SJCRH30 (cell line): ENCODE measurements at places on chromosomes 7 and 10. TPM values are rescaled to one million over a fixed set of nuclear protein-coding genes. Genes with fewer than 3 reads are reported as not detected.

- no peak overlapping the region for H3K27ac ChIP-seq
- no peak overlapping the region for H3K4me3 ChIP-seq
- H3K27me3 ChIP-seq: no peaks in the 10 kb centered on the region
- H3K36me3 ChIP-seq: no peaks in the 10 kb centered on the region
- peaks cover 10% of the 10 kb centered on the region for H3K4me1 ChIP-seq
Measured at GRCh38 chr10:30752481-30752881, 122.9 kb upstream of the LYZL2 start.

- peaks cover 41% of the 10 kb centered on the region for H3K4me1 ChIP-seq
- H3K27me3 ChIP-seq: no peaks in the 10 kb centered on the region
- H3K4me3 ChIP-seq: no peak overlapping the region
Measured at GRCh38 chr7:2529161-2530070, 9.8 kb downstream of the LFNG start.

GRCh38 chr10:7333961-7334641 lies 76.7 kb downstream of the SFMBT2 start:
- no peaks in the 10 kb centered on the region for H3K4me1 ChIP-seq
- H3K4me3 ChIP-seq: no peak overlapping the region
- no peak overlapping the region for H3K27ac ChIP-seq

GRCh38 chr10:103544657-103545310 lies 51.3 kb downstream of the NEURL1 start:
- no peak overlapping the region for H3K4me3 ChIP-seq
- H3K36me3 ChIP-seq: no peaks in the 10 kb centered on the region
- H3K4me1 ChIP-seq: peaks cover 29% of the 10 kb centered on the region
- DNase-seq: no peak
- no peaks in the 10 kb centered on the region for H3K27me3 ChIP-seq

- H3K27ac ChIP-seq: no peak overlapping the region
- H3K4me1 ChIP-seq: no peaks in the 10 kb centered on the region
- DNase-seq: no peak
- H3K4me3 ChIP-seq: no peak overlapping the region
Measured at GRCh38 chr7:15239801-15240200, 322.0 kb downstream of the AGMO start.

DNA sequence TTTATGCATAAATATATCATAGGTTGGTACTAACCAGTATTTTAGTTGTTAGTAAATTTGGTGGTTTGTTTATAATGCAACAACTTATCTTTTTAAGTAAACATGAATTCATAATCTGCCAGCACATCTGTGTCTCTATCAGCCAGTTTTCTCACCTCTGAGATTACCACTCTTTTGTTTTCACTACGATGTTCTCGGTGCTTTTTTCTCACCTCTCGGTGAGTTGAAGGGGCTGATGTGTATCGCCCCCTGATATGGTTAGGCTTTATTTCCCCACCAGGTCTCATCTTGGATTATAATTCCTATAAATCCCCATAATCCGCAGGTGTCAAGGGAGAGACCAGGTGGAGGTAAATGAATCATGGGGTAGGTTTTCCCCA lies 114.1 kb downstream of the CAMK1D start:
- H3K27me3 ChIP-seq: no peaks in the 10 kb centered on the region
- no peaks in the 10 kb centered on the region for H3K36me3 ChIP-seq
- H3K27ac ChIP-seq: no peak overlapping the region
- H3K4me1 ChIP-seq: 0 out of 2 replicates have a peak, but pooled peaks cover 2% of the 10 kb centered on the region

DNA sequence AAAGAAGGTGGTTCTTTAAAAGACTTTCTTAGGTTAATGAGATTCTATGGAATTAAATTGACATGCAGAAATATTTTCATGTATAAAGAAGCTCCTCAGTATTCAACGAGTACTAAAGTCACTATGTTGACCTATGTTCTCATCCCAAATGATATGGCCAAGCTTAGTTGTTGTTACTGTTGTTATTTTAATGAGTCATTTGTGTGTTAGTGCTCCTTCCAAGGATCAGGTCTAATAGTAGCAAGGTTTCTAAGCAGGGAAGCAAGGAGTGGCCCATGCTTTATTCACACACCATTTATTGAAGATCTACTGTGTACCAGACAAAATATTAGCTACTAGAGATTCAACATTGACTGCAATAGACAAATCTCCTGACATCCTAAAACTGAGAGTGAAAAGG lies 41.9 kb downstream of the LRRN3 start:
- no peaks in the 10 kb centered on the region for H3K36me3 ChIP-seq
- DNase-seq: no peak
- no peak overlapping the region for H3K4me3 ChIP-seq
- H3K4me1 ChIP-seq: peaks cover 14% of the 10 kb centered on the region
- no peaks in the 10 kb centered on the region for H3K27me3 ChIP-seq

GRCh38 chr7:94741179-94741578 lies 85.2 kb upstream of the SGCE start:
- no peak overlapping the region for H3K4me3 ChIP-seq
- H3K4me1 ChIP-seq: peaks cover 8% of the 10 kb centered on the region
- H3K27me3 ChIP-seq: no peaks in the 10 kb centered on the region
- no peak overlapping the region for H3K27ac ChIP-seq

DNA sequence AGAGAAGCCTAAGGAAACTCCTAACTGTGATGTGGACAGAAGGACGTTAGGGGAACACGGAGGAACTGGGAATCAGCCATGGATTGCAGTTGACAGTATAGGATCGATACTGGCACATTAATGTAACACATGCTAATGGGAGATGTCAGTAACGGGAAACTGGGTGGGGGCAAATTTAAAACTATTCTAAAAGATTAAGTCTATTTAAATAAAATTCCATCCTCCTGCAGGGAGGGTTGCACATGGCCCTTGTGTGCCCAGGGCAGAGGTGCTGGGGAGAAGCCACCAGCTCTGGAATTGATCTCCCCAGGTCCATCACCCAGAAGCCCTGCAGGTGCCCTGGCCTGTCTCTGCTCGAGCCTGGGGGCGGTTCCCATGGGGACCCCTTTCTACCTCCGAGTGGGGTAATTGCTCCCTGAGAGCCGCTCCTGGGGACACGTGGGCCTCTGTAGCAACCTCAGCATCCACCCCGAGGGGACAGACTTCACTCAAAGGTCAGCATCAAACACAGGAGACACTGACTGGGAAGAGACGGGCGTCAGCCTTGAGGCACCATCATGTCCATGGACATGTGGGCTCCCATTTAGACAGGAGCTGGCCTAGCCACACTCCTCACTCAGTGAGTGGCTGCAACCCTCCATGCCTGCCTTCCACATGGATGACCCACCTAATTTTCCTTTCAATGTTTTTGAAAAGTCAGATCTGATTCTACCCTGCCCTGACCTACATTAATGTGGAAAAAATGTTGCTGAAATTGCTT lies 21.1 kb downstream of the SCART1 start:
- no peak overlapping the region for H3K27ac ChIP-seq
- no peaks in the 10 kb centered on the region for H3K27me3 ChIP-seq
- H3K4me1 ChIP-seq: no peaks in the 10 kb centered on the region
- H3K36me3 ChIP-seq: no peaks in the 10 kb centered on the region
- no peak for DNase-seq

DNA sequence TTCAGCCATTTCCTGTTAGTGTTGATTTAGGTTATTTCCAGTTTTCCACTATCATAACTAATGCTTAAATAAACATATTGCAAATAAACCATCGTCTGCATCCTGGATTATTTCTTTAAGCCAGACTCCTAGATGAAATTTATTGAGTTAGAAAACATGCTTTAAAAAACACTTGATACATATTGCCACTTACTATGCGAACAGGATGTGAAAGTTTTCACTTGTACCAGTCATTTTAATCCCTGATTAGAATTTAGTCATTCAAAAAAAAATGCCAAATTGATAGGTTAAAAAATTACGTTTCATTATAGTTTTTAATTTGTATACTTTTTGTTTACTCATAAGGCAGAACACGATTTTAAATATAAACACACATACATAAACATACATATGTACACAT lies 309.6 kb downstream of the RNLS start:
- no peak for DNase-seq
- H3K36me3 ChIP-seq: no peaks in the 10 kb centered on the region
- H3K27ac ChIP-seq: no peak overlapping the region
- H3K4me1 ChIP-seq: no peaks in the 10 kb centered on the region
- no peaks in the 10 kb centered on the region for H3K27me3 ChIP-seq

GRCh38 chr7:24769014-24769830 lies 12.0 kb upstream of the GSDME start:
- H3K36me3 ChIP-seq: no peaks in the 10 kb centered on the region
- H3K4me1 ChIP-seq: peaks cover 12% of the 10 kb centered on the region
- no peak overlapping the region for H3K4me3 ChIP-seq
- H3K27ac ChIP-seq: no peak overlapping the region
- no peak for DNase-seq

DNA sequence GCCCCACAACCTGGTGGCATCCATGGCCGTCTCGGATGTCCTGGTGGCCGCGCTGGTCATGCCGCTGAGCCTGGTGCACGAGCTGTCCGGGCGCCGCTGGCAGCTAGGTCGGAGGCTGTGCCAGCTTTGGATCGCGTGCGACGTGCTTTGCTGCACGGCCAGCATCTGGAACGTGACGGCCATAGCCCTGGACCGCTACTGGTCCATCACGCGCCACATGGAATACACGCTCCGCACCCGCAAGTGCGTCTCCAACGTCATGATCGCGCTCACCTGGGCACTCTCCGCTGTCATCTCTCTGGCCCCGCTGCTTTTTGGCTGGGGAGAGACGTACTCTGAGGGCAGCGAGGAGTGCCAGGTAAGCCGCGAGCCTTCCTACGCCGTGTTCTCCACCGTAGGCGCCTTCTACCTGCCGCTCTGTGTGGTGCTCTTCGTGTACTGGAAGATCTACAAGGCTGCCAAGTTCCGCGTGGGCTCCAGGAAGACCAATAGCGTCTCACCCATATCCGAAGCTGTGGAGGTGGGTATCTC lies 1.1 kb downstream of the HTR5A start:
- H3K4me1 ChIP-seq: peaks cover under 1% of the 10 kb centered on the region
- no peak overlapping the region for H3K4me3 ChIP-seq
- H3K27me3 ChIP-seq: peaks cover 8% of the 10 kb centered on the region
- H3K27ac ChIP-seq: no peak overlapping the region
- no peak for DNase-seq

DNA sequence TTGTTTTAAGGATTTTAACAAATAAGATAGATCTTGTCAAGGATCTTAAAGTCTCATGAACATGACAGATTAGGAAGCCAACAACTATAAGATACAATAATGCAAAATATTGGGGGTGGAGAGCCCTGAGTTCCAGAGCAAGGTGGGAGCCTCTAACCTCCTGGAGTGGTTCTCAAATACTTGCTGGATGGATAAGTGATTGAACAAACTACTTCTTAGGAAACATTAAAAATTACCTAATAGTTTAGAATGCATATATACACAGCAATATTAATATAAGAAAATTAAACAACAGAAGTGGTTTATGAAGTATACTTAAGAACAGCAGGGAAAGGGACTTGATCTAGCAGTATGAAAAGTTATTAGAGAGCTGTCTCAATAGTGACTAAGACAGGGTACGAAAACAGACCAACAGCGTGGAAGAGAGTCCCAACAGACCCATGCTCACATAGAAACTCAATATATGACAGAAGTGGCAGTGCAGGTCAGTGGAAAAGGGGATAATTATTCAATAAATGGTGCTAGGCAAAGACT lies 28.3 kb downstream of the CRPPA start:
- no peaks in the 10 kb centered on the region for H3K27me3 ChIP-seq
- no peaks in the 10 kb centered on the region for H3K4me1 ChIP-seq
- no peak overlapping the region for H3K4me3 ChIP-seq
- no peaks in the 10 kb centered on the region for H3K36me3 ChIP-seq
- no peak overlapping the region for H3K27ac ChIP-seq
- DNase-seq: no peak

GRCh38 chr7:144955422-144955821 lies 119.6 kb upstream of the TPK1 start:
- H3K27ac ChIP-seq: no peak overlapping the region
- no peaks in the 10 kb centered on the region for H3K36me3 ChIP-seq
- DNase-seq: no peak
- no peaks in the 10 kb centered on the region for H3K4me1 ChIP-seq
- no peaks in the 10 kb centered on the region for H3K27me3 ChIP-seq

DNA sequence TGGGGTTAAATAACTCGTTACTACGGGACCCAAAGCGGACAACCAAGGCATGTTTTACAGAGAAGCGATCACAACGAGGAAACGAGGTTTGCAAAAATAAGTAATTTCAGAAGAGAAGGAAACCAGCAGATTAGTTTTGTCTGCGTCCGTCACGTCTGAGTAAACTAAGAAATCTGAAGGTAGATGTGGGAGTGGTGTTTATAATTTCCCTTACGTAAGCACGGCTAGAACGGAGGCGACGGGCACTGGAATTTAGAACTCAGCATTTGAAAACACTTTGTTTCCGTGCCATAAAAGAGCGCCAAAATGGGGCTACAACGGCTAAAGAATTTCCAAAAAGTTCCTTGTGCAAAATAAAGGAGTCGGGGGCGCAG lies 718 bp upstream of the UMAD1 start:
- no peaks in the 10 kb centered on the region for H3K36me3 ChIP-seq
- H3K4me3 ChIP-seq: peak overlapping the region; percentile 89
- DNase-seq: no peak

DNA sequence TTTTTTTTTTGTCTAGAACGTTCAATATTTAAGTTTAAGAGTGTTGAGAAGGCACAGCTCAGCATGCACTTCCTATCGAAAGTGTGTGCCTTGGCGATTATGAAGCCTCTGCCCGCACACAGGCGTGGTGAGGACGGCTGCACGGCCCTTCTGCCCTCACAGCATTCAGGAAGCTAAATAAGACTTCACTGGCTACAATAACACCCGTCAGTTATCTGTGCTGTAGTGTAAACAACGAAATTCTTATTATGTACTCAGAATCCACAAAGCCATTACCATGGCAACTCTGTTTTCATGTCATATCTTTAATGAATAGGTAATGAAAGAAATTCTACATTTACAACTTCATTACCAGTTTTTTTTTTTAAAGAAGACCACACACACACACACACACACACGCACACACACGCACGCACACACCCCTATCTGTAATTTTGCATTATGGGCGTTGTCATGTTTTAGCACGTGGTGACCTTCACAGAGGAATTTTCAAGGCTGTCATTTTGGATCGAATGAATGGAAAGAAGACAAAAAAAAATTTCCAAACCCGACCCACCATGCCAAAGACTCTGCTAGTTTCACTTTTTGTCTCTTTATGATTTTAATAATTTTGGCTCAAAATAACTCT lies 254.8 kb upstream of the CTBP2 start:
- no peaks in the 10 kb centered on the region for H3K27me3 ChIP-seq
- no peak overlapping the region for H3K4me3 ChIP-seq
- no peak for DNase-seq
- H3K4me1 ChIP-seq: no peaks in the 10 kb centered on the region

DNA sequence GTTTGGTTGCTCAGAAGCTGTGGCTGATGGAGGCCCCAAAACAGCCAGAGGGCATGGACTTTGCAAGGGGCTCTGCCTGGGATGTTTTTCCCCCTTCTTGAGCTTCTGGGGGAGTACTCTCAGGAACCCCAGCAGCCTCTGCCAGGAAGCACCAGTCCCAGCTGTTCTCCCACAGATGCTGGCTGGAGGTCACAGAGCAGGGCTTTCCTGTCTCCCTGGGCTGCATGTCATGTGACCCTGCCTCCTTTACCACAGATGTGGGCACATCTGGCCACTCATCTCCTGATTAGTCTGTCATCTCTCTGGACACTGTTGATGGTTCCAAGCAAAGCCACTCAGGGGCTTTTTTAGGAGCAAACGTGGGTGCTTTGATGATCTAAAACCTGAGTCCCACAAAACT lies 136.7 kb downstream of the NEURL1 start:
- H3K27me3 ChIP-seq: no peaks in the 10 kb centered on the region
- H3K4me1 ChIP-seq: peaks cover 8% of the 10 kb centered on the region; the same call in 1 of the 2 replicates
- DNase-seq: no peak
- H3K36me3 ChIP-seq: no peaks in the 10 kb centered on the region
- H3K27ac ChIP-seq: no peak overlapping the region
- H3K4me3 ChIP-seq: no peak overlapping the region

SLC29A3 gene
- total RNA-seq: 1.6 and 1.8 TPM in 2 replicates

NME8 gene
- total RNA-seq: not detected in 2 replicates

LIPJ gene
- not detected in 2 replicates for total RNA-seq

SNX13 gene
- total RNA-seq: 29.9 and 37.1 TPM in 2 replicates

OR6V1 gene
- not detected in 2 replicates for total RNA-seq
